Activated T-cell treated with anti-CD3 and anti-CD28 coated beads for 24 hours (primary cell): ENCODE measurements at places on chromosomes 6 and 20.

DNA sequence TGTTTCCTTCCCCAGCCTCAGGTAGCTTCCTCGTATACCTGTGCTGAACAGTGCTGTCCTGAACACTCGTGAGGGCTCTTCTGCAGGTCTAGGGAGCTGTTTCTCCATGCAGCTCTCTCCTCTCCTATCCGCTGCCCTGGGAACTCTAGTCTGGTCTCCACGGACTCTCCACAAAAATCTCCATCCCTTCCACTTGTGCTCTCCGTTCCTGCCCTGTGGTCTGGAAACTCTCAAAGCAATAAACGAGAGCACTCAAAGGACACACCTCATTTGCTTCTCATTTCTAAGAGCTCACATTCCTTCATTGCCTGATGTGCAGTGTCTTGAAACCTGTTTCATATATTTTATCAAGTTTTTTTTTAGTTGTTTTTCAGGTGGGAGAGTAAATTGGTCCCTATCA lies 235.9 kb upstream of the RGS17 start:
- DNase-seq: no peak

DNA sequence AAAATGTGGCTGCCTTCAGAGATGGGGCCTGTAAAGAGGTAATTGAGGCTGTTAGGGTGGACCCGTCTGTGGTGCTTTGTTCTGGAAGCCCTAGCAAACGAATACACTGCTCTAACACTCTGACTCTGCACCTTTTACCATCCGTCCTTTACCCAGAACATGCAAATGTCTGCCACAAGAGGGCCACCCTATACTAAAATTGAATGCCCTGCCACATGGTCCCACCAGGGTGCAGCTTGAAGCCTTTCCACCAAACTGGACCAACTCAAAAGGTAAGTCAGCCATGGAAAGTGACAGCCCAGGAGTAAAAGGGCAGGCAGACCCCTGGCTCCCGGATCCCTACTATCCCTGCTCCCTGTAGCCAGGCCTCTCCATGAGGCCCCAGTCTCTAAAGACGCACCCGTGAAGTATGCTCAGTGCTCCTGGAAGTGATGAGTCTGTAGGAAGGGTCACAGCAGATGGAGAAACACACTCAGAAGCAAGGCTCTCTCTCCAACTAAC lies 5.8 kb upstream of the BFSP1 start:
- peak; percentile 59 for DNase-seq

DNA sequence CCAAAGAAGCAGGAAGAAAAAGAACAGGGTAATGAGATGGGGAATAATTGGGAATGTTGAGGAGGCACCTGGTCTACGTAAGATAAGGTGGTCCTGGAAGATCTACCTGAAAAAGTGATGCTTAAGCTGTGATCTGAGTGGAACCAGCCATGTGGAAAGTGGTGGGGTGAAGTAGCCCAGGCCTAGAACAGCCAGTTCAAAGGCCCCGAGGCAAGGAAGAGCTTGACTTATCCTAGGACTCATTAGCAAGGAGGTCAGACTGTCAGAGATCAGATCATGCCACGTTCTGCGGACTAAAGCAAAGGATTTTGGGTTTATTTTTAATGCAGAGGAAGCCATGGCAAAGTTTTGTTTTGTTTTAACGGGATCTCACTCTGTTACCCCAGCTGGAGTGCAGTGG lies 5.1 kb downstream of the SYCP2L start:
- DNase-seq: no peak

GRCh38 chr20:19466206-19466928 lies 253.9 kb downstream of the SLC24A3 start:
- no peak for DNase-seq

- no peak for DNase-seq
These were observed 559.5 kb upstream of the MMS22L start for GRCh38 chr6:97842521-97842920.

DNA sequence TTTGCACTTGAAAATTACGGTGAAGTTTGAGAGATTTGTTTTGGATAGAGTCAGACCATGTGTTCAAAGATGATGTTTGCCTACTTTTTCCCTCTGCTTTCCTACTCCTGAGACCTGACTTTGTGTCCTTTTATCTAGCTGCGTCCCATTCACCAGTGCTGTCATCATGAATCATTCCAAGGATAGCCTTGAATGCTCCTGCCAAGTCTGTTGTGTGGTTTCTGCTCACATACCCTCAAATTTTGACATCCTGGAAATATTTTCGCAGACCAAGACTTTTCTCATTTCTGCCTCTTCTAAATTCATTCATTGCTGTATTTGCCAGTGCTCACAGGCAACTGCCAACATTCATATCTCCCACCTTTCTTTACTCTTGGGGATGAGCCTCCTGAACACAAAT lies 175.9 kb upstream of the SCGN start:
- DNase-seq: no peak

DNA sequence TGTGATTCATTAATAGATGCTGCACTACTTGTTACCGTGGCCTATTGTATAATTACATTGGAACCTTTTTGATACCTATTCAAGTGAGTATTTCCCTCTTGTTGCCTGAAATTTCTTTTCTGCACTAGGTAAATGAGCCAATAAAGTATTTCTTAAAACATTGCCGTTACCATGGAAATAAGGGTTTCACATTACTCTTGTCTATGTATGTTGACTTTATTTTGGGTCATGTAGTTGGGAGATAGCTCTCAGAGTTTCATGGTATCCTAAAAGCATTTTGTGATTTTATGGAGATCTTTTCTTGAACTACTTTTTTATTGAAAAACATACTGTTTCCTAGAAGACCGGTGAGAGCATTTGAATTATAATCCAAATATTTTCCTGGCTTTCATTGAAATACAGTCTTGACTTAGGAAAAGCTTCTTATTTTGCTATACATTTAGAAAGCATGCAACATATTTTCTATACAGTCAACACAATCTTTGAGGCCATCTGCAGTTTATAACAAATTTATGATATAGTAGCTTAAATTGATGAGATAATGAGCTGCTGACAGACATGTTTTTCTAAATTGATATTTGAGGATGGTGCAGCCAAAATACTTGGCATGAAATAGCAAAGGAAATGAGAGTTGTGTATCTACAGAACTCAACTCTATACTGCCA lies 650.4 kb downstream of the RFPL4B start:
- DNase-seq: no peak

DNA sequence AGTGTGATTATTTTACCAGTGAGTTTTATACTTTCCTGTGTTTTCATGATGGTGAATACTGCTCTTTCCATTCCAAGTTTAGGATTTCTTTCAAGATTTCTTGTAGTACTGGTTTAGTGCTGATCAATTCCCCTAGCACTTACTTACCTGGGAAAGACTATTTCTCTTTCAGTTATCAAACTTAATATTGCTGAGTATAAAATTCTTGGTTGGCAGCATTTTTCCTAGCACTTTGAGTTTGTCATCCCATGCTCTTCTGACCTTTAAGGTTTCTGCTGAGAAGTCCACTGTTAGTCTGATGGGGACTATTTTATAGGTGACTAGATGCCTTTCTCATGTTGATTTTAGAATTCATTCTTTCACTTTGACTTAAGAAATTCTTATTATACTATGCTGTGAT lies 842.8 kb upstream of the CITED2 start:
- no peak for DNase-seq

GRCh38 chr6:14571746-14572145 lies 454.2 kb downstream of the CD83 start:
- no peak for DNase-seq

DNA sequence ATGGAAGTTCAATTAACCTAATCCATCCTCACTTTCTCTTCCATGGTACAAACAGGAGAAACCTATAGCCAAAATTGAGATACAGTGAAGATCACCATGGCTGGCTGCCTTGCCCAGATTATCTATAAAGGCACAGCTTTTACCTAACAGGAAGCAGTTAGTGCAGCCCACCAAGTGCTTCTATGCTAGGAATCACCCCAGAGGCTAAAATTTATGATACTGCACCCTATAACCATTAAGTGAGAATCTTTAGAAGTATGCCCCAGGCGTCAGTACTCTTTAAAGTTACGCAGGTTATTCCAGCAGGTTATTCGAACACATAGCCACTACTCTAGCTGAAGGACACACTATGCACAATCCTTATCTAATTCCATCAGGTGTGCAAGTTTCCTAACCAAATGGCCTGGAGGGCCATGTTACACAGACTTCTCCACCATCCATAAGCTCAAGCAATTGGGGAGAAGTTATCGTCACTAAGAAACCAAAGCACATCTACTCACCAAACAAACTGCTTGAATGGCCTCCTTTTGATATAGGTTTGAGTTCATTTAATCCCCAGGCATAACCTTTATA lies 43.1 kb downstream of the MAN1A1 start:
- DNase-seq: no peak

GRCh38 chr20:5843054-5843592 lies 92.9 kb downstream of the SHLD1 start:
- no peak for DNase-seq

DNA sequence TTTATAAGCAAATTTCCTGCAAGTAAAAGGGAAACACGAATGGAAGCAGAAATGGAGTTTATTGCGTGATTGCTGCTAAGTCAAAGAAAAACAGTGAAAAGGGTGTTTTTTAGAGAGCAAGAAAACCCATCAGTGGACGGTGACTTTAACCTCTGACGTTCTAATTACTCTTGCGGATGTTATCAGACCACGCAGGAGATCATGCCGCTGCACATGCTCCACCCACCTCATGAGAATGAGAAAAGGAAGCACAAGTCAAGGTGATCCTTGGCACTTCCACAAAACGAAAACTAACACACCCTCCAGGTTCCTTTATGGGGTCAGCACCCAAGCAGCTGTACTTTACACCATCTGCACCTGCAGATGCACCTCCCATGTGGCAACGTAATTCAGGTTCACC lies 45.0 kb downstream of the LYRM4 start:
- no peak for DNase-seq

DNA sequence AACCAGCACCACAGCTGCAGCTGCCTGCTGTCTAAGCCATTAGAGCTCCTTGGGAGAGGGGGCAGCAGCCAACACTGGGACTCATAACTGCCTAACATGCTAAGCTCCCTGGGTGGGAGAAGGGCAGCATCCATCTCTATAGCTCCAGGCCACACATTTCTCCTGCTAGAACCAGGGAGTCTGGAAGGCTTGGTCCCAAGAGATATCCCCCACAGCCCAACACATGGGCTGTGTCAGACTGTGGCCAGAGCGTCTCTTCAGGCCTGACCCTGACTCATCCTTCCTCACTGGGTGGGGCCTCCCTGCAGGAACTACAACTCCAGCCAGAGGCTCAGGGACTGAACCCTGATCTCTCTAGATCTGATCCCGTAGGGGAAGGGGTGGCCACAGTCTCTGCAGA lies 411.1 kb downstream of the HDGFL1 start:
- DNase-seq: no peak

DNA sequence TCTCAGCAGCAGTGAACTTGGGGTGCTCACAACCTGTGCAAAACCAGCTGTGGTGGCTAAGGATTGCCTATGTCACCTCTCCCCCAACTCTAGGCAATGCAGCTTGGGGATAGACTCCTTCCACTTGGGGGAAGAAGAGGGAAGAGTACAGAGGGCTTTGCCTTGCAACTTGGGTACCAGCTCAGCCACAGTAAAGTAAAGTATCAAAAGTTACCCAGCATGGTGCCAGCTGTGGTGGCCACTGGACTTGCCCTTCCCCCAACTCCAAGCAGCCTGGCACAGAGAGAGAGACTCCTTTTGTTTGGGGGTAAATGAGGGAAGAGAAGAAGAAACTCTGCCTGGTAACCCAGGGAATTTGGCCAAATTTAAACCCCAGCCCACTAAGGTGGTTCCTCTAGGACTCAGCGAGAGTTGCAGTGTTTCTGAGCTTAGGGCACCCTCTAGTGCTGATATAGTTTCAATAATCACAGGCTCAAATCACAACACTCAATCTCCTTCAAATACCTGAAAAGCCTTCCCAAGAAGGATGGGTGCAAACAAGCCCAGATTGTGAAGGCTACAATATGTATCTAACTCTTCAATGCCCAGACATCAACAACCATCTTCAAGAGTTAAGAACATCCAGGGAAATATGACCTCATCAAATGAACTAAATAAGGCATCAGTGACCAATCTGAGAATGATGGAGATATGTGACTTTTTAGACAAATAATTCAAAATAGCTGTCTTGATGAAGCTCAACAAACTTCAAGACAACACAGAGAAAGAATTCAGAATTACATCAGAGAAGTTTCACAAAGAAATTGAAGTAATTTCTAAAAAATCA lies 7.6 kb upstream of the DEFB129 start:
- no peak for DNase-seq

DNA sequence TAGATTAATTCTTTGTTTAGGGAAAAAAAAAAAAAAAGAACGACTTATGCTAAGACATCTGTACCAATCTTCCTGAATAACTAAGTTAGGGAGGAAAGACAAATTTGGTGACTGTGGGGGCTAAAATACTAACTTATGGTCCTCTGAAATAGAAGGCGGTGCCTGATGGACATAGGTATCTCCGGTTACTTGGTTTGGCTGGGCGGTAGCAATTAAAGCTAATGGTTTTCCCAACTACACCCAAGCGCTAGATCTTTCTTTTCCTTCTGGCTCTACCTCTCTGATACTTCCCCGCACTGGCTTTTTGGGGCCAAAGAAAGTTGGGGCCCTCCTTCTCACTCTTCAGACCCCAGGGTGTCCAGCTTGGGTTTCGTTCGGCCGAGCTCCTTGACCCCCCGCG lies 1.0 kb upstream of the RBM24 start:
- DNase-seq: no peak

GRCh38 chr6:89239338-89239737 lies 22.2 kb upstream of the GABRR1 start:
- DNase-seq: no peak

- no peak for DNase-seq
These were observed 18.8 kb downstream of the HIVEP2 start for GRCh38 chr6:142926177-142926493.

DNA sequence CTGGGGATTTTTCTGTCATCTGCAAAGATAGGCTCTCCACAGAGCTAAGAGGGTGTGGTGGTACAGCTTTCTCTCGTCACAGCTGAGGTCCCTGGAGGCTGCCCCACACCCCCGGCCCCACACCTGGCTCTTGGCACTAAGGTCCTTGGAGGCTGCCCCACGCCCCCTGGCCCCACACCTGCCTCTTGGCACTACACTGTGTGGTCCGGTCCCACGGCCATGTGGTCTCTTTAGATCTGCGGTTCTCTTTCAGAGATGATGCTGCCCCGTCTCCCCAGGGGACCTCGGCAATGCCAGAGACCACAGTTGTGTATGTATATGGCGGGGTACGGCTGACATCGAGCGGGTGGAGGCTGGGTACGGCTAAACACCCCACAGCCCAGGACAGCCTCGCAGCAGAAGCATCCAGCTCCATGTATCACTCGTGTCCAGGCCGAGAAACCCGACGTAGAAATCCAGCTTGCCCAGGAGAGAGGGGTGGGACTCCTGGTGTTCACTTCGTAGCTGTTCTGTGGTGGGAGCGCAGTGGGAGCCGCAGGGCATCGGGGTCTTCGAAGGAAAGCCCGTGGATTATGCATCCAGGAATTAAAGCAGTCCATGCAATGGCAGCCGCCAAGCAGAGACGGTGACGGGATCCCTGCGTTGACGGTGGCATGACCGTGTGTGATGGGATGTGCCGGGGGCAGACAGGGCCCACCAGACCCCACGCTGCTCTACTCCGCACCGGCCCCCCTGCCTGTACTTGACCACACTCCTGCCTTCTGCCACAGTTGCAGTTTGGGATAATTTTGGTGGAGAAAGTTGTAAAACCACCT lies 292.1 kb downstream of the CDH4 start:
- no peak for DNase-seq

- DNase-seq: no peak
These were observed 10.4 kb upstream of the SLC13A3 start for GRCh38 chr20:46661659-46662058.

GRCh38 chr6:49072146-49072545 lies 390.9 kb downstream of the MMUT start:
- DNase-seq: no peak

GRCh38 chr20:45055056-45055455 lies 45.9 kb downstream of the KCNS1 start:
- DNase-seq: no peak

- no peak for DNase-seq
These were observed 1379.2 kb upstream of the DEFB115 start for GRCh38 chr20:29878281-29878741.
